ENCODE measurements at places on chromosomes 7 and 10. TPM values are rescaled to one million over a fixed set of nuclear protein-coding genes. Genes with fewer than 3 reads are reported as not detected.

DNA sequence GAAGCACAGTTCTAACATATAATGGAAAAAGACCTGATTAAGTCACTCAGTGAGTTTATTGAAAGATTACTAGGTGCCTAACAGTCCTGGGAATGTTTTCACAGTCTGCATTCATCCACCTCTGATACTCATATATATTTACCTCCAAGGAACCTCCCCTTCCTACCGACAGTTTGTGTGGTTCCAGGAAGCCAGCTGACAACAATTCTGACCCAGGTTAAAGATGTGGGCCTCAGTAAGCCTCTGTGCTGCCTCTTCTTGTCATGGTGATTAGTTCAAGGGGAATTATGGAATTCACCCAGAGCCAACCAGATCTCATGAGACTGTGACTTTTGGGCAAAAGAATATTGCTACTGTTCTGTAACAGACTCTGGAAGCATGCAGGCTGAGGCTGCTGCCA, 186.8 kb downstream of the NXPH1 start:
- no peaks in the 10 kb centered on the region for H3K27me3 ChIP-seq
- DNase-seq: no peak
- H3K36me3 ChIP-seq: no peaks in the 10 kb centered on the region
- H3K27ac ChIP-seq: no peak overlapping the region
- no peaks in the 10 kb centered on the region for H3K4me1 ChIP-seq

DNA sequence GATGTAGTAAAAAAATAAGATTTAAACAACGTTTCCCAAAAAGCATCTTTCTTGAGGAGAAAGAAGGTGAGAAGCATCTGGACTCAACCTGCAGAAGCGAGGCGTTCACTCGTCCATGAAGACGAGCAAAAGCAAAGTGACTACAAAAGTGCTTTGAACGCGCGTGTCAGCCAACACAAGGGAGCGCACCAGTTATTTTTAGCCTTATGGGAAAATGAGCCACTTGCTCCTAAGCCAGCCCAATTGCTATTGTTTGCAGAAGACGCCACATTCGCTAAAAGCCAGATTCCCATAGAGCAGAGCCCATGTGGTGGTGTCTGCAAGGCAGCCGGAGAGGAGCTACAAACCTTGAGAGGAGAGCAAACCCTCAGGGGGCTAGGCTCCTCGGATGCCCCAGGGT, 122.5 kb downstream of the FAM53B start:
- no peak overlapping the region for H3K27ac ChIP-seq
- H3K27me3 ChIP-seq: no peaks in the 10 kb centered on the region
- peaks cover 19% of the 10 kb centered on the region for H3K4me1 ChIP-seq
- H3K4me3 ChIP-seq: peak overlapping the region; percentile 8
- DNase-seq: no peak

DNA sequence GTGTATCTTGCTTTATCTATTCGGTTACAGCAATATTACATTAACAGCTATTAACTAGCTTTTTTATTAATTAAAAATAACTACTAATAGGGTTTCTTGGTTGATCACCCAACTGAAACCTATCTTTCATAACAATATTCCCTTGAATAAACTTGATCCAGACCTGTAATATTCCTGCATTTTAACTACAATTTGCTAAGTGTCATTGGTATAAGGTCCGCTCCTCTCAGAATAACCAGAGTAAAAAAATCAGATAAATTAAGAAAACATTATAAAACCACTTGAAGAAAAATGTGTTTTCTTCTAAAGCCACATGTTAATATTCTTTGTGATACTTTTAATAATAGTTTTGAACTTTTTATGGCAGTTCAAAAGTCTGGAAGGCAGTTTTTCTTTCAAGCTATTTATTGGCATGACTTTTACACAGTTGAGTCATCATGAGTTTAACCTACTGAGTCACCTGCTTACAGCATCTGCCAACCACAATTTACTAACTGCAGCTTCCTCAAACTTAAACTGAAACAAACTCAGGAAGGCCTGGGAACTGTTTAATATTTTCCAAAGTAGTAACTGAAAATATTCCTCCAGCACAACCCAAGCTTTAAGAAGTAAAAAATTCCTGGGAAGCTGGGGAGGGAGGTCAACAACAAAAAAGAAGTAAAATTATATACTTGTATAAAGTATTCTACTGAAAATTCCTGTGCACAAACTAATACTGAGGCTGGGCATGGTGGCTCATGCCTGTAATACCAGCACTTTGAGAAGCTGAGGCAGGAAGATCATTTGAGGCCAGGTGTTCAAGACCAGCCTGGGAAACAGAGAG, 103.2 kb downstream of the NRBF2 start:
- H3K27ac ChIP-seq: peak overlapping the region; percentile 42
- no peaks in the 10 kb centered on the region for H3K36me3 ChIP-seq
- peak overlapping the region; percentile 4 for H3K4me3 ChIP-seq
- no peaks in the 10 kb centered on the region for H3K27me3 ChIP-seq

DNA sequence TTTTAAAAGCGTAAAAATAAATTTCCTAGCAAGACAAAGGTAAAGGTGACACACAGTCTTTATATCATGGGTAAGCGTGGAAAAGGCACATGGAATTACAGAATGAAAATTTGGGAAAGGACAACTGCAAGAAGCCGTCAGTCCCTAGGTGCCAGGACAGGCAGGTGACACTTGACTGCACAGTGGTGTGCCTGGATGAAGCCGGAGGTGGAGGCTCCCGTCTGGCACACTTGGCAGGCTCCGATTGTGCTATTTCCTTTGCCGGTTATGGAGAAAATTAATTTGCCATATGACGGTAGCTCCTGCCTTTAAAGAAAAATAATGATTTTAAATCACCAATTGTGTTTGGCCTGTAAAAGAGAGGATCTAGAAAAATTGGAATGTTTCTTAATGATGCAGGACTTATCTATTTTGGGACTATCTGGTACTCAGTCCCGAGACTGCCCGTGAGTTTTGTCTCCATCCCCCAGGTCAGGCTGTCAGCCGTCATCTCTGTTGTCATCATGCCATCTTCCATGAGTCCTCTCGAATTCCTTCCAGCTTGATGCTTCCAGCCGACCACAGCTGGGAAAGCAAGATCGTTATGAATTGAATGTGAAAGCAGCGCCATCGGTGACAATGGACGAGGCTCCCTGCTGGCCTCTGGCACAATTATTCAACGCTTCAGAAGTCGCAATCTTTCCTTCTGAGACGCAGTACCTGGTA, 56.2 kb upstream of the MGMT start:
- H3K36me3 ChIP-seq: no peaks in the 10 kb centered on the region
- H3K27me3 ChIP-seq: no peaks in the 10 kb centered on the region

- no peak overlapping the region for H3K4me3 ChIP-seq
- no peak for DNase-seq
- no peaks in the 10 kb centered on the region for H3K27me3 ChIP-seq
- no peaks in the 10 kb centered on the region for H3K4me1 ChIP-seq
- peaks cover 12% of the 10 kb centered on the region for H3K36me3 ChIP-seq
Measured at GRCh38 chr10:26743091-26743490, 45.6 kb downstream of the PDSS1 start.

DNA sequence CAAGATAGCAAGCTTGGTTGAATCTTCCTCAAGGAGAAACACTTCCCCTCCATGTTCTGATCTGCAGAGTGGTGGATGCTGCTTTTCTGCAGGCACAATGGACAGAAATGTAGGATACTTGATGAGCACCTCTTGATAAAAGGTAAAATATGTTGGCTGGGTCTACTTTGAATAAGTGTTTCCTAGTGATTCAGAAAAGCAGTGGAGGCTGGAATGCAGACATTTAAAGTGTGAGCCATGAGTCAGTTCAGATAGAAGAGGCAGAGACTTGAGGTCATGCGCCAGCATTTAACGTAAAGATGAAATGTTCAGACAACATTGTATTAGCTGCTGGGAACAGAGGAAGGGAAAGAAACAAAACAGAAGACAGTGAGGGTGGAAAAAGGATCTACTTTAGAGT, 403.1 kb downstream of the ADRA2A start:
- H3K27ac ChIP-seq: no peak overlapping the region
- H3K27me3 ChIP-seq: no peaks in the 10 kb centered on the region
- H3K4me1 ChIP-seq: no peaks in the 10 kb centered on the region
- no peak for DNase-seq
- H3K36me3 ChIP-seq: no peaks in the 10 kb centered on the region
- no peak overlapping the region for H3K4me3 ChIP-seq

- no peak for DNase-seq
- no peaks in the 10 kb centered on the region for H3K4me1 ChIP-seq
- no peak overlapping the region for H3K27ac ChIP-seq
- no peaks in the 10 kb centered on the region for H3K36me3 ChIP-seq
- H3K27me3 ChIP-seq: no peaks in the 10 kb centered on the region
Measured at GRCh38 chr10:60348982-60349381, 40.7 kb downstream of the ANK3 start.

DNA sequence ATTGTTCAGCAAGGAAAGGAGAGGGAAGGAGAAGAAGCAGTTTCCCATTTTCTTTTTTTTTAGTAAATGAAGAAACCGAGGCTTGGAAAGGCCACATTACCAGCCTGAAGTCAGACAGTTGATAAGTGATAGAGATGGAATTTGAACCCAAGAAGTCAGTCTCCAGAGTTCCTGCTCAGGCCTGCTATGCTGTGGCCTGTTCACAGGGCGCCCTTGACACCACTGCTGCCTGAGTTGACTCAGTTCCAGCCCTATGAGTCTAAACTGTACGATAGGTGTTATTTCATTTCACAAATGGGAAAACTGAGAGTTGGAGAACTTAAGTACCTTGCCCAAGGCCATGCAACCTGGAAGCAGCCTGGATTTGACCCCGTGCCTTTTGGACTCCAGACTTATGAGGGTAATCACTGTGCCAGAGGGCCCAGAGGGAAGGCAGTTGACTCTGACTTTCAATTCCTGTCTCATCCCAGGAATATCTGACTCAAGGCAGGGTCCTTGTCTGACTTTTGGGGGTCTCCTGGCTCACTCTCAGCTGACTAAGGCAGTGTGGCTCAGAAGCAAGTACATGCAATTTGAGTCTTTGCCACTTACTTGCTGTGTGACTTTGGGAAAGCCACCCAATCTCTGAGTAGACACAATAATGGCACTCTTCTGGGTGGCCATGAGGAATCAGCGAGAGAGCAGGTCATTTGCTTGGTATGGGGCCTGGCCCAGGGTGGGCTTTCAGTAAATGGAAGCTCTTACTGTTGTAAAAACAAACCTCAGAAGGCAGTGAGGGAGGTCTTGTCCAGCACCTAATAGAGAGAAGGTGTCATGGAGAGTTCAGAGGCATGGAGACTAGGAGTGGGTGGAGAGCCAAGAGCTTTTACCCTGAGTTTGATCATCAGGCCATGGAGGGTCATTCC, 17.9 kb upstream of the RBM20 start:
- H3K4me1 ChIP-seq: peaks cover 14% of the 10 kb centered on the region
- H3K27ac ChIP-seq: no peak overlapping the region
- no peaks in the 10 kb centered on the region for H3K36me3 ChIP-seq
- DNase-seq: no peak

DNA sequence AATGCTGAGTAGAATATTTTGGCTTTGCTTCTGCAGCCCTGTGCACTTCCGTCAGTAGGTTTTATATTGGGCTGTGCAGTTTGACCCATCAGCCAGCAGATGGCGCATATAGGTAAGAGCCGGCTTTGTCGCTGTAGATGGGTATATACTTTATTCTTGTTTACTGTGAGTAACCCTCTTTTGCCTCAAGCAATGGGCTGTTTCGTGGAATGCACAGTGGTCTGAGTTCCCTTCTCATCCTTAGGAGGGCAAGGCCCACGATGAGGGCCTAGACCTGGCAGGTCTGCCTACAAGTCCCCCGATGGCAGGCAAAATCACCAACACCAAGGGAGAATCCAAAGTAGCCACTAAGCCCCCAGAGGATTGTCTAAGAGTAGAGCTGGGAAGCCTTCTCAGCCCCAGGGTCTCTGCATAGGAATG, 1002.9 kb upstream of the KCND2 start:
- DNase-seq: no peak
- no peaks in the 10 kb centered on the region for H3K4me1 ChIP-seq
- no peak overlapping the region for H3K4me3 ChIP-seq

- H3K4me1 ChIP-seq: no peaks in the 10 kb centered on the region
- no peak for DNase-seq
- no peaks in the 10 kb centered on the region for H3K27me3 ChIP-seq
- no peak overlapping the region for H3K27ac ChIP-seq
Measured at GRCh38 chr10:126511917-126512479, 123.7 kb upstream of the ADAM12 start.

DNA sequence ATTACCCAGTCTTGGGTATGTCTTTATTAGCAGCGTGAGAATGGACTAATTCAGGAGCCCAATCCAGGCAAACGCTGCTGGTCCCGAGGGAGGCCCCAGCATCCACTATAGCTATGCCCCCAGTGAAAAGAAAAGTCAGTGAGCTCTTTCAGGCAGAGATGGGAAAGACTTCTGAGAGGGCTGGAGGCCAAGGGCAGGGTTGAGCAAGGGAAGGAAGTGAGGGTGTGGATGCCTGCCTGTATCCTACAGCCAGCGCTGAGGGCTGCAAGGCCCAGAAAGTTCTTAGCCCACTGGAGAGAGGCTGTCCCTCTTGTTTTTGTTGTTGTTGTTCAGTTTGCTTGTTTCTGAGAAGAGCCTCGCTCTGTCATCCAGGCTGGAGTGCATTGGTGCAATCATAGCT, 261.6 kb downstream of the ZEB1 start:
- no peak overlapping the region for H3K27ac ChIP-seq
- no peaks in the 10 kb centered on the region for H3K27me3 ChIP-seq
- H3K4me3 ChIP-seq: no peak overlapping the region

- no peak overlapping the region for H3K27ac ChIP-seq
- H3K36me3 ChIP-seq: peaks cover 49% of the 10 kb centered on the region
- H3K4me1 ChIP-seq: peaks cover 17% of the 10 kb centered on the region
- DNase-seq: peak; percentile 82
Measured at GRCh38 chr10:79298403-79299244, 48.6 kb upstream of the PPIF start.

GRCh38 chr10:128047351-128047750, 78.9 kb downstream of the MKI67 start:
- H3K27me3 ChIP-seq: no peaks in the 10 kb centered on the region
- no peak for DNase-seq
- H3K36me3 ChIP-seq: no peaks in the 10 kb centered on the region
- peaks cover 34% of the 10 kb centered on the region for H3K4me1 ChIP-seq

AQP1 gene
- total RNA-seq: 1,262 TPM

TMEM178B gene
- total RNA-seq: 0.95 TPM

- H3K4me1 ChIP-seq: no peaks in the 10 kb centered on the region
- H3K36me3 ChIP-seq: no peaks in the 10 kb centered on the region
- no peak overlapping the region for H3K27ac ChIP-seq
- H3K27me3 ChIP-seq: no peaks in the 10 kb centered on the region
- H3K4me3 ChIP-seq: no peak overlapping the region
Measured at GRCh38 chr7:31036924-31037323, 15.2 kb upstream of the ADCYAP1R1 start.

ASZ1 gene
- not detected for total RNA-seq

DNA sequence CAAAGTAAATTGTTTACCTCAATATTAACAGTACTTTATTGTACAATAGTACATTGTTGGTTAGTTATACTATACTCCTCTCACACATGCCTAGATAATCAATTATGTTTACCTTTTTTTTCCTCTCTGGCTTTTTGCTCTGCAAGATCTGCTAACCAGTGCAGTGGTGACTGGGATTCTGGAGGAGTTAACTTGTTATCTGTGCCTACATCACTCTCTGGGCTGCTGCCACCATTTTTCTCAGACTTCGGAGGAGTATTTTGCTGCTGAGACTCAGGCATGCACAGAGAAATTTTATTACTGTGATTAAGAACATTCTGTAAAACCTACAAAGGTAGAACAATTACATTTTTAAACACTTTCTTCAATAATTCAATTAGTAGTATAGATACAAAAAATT, 59.7 kb downstream of the NRBF2 start:
- H3K36me3 ChIP-seq: peaks cover 36% of the 10 kb centered on the region
- no peak for DNase-seq
- H3K27ac ChIP-seq: no peak overlapping the region
- H3K27me3 ChIP-seq: no peaks in the 10 kb centered on the region

Measured in thoracic aorta (tissue), 2 donors.